Activated CD4-positive, alpha-beta T cell treated with anti-CD3 and anti-CD28 coated beads for 4 hours (primary cell): ENCODE measurements at places on chromosomes 4 and X.

DNA sequence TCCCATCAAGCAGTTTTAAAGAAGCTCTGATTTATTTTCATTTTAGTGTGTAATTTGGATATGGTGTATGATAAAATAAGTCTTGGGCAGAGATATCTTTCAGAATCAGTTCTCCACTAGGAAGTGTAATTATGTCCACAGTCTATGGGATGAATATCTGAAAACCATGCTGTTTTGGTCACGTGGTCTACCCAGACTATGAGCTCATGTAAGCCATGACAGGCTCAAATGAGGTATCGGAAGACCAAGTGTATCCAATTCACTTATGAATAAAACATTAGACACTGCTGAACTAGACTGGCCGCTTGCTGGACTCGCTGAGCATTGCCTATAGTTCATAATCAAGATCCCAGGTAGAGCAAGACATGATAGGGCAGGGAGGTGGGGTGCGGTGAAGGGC is 50.5 kb downstream of the SOD3 start:
- no peak for DNase-seq

DNA sequence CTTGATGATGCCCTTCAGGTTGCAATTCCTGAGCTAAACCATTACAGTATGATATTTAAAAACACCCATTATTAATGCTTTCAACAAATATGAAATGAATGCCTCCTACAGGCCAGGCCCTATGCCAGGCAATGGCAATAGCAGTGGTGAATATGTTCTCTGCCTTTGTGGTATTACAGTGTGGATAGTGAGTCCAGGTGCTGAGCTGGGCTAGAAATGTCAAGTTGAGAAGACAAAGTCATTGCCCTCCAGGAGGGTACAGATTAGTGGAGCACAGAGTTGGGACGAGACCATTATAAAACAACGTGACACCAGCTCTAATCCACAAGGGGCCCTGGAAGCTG is 81.9 kb downstream of the RBM47 start:
- DNase-seq, result no peak

DNA sequence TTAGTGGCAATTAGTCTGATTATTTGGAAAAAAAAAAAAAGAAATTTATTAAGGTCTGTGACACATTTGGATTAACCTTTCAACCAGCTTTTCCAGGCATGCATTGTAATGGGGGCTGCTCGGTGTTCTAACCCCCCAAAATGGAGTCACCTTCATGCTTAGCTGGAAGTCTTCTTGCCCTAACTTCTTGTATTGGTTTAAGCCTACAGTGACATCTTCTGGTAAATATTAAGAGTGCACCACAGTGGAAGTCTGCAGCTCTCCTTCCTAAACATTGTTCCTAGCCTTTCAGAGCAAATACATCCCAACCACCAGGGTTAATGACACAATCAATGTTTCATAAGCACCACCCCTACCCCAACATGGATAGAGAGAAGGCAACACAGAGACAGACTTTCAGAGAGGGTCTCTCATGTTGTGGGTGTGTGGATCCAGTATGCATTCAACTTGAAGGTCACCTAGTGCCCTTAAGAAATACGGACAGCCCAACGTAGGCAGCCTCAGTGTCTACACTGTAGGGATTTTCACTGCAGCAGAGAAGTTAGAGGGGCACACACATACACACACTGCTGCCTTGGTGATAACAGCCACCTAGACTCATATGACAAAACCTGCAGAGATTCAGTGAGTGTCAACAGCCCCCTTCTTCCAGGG is 142.9 kb upstream of the MBNL3 start:
- peak; percentile 1 for DNase-seq

GRCh38 chr4:59054086-59054485 is 1943.9 kb upstream of the IGFBP7 start:
- DNase-seq, result no peak

- DNase-seq, result no peak
These were observed 59.0 kb downstream of the FAM193A start for GRCh38 chr4:2595436-2595835.

DNA sequence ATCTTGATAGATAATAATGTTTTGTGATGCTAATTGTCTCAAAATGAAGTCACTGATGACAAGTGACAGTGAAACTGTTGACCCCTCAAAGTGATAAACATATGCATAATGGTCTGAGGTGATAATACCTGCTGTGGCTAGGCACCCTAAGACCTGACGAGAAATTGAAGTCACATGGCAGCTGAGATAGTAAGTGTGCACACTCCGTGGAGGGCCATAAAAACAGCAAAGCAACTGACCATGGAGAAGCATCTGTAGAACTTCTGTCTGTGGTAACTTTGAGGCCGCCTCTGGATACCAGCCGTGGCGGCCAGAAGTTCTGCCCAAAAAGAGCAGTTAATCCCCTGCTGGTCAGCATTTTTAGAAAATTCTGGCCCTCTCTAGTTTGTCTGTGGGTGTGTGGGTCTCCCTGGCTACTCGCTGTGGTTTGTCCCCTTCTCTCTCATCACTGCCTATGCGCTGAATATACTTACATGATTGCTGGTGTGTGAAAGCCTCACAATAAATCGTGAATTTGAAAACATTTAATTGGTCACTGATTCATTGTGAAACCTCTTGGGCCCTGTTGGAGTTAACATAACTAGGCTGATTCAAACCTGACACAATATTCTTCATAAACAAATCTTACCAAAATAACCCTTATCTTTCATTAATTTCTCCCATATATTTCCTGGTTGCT is 50.6 kb downstream of the CCDC149 start:
- DNase-seq, result no peak

DNA sequence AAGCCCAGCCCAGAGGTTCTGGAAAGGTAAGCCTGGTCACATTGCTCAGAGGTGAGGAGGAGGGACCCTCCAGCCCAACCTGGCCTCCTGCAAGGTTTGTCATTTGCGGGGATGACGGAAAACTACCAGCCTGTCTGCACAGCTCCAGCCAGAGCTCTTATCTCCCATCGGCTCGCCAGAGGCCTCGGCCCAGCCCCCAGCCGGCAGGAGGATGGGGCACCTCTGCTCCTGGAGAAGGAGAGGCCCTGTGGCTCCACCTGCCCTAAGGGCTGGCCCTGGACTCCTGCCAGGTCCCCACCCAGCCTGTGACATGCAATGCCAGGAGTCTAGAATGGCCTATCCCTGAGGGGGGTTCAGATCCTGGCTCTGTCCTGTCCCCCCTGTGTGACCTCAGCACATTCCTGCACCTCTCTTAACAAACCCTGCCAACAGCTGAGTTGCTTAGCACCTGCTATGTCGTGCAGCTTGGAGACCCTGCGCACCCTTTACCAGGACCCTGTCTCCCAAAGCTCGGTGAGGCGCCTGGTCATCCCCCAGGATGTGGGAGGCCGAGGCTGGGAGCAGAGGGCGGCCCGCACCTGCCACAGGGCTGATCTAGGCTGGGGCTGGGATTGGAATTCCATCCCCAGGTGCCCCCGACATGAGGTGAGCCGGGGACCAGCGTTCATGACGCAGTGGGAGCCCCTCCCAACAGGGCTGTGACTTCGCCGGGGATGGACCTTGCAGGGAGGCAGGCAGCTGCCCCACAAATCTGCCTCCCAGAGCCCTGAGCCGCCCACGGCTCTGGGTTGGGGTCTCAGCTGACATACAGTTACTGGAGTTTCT is 14.4 kb downstream of the ADRA2C start:
- no peak for DNase-seq

DNA sequence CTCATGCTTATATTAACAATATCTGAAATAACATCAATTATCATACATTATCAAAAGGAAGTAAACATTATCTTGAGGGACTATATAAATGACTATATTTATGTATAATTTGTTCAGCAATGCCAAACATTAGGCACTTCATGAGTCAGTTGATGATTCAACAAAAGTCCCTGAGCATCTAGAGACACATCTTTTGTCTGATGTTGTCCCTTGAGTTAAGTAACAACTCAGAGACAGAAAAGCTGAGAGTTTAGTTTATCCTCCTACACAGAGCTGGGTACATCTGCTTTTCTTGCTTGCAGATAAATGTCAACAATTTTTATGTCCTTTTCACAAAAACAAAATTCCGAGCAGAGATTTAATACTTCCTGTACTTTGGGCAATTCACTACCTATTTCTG is 311.1 kb downstream of the INPP4B start:
- DNase-seq, result no peak

- no peak for DNase-seq
These were observed 5.9 kb upstream of the C4orf17 start for GRCh38 chr4:99504804-99505502.

DNA sequence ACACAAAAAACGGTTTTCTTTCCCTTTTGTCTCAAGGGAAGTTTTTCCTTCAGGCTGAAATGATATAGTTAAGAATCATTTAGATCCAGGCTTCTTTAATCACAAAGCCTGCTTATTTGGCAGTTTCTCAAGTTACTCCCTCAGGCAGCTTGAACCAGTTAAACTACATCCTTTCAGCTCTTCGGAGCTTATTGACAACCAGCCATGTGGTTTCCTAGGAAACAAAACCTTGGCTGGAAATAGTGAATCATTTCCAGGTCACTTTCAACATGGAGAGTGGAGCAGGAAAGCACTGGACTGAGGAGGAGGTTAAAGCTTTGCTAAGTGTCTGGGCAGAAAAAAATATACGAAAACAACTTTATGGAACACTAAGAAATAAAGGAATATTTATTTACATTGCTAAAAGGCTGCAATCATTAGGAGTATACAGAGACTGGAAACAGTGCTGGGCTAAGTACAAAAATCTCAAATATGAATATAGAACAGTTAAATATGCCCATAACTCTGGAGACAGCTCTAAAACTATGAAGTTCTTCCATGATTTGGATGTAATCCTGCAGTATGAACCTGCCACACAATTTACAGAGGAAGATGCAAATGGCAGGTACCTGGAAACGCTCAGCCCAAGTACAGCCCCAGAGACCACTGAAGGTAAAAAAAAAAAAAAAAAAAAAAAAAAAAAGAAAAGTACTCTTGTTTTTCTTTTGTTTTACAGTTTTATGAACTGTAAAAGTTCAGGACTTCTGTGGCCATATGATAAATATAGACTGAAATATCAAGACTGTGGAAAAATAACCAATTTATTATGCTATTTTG is 23.2 kb upstream of the AASDH start:
- no peak for DNase-seq

- DNase-seq, result no peak
These were observed 101.4 kb downstream of the GLRA2 start for GRCh38 chrX:14630733-14631132.

GRCh38 chr4:171186700-171187099 is 626.5 kb upstream of the GALNTL6 start:
- no peak for DNase-seq

GRCh38 chrX:148530464-148531077 is 30.2 kb downstream of the AFF2 start:
- peak; percentile 1 for DNase-seq

GRCh38 chrX:27884654-27885053 is 76.9 kb downstream of the MAGEB10 start:
- DNase-seq, result no peak

- peak; percentile 10 for DNase-seq
These were observed 53.6 kb upstream of the HPSE start for GRCh38 chr4:83388313-83388676.

DNA sequence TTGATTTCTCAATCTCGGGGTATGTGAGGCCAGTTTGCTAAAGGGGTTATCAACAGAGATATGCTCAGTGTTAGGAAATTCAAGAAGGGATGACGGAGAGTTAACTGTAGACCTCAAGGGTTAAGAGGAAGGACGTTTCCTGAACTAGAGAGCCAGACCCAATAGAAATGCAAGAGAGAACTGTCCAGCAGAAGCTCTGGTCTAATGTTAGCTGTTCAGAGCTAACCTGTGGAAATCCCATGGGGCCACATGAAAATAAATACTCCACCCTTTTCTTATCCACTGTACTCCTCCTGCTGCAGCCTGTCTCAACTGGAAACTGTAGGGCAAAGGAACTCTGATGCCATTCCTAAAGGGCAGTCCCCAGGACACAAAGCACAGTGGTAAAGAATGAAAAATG is 274.3 kb downstream of the DMD start:
- DNase-seq, result no peak
